Hepatic stellate cell (primary cell): ENCODE measurements at places on chromosomes 16 and 17.

DNA sequence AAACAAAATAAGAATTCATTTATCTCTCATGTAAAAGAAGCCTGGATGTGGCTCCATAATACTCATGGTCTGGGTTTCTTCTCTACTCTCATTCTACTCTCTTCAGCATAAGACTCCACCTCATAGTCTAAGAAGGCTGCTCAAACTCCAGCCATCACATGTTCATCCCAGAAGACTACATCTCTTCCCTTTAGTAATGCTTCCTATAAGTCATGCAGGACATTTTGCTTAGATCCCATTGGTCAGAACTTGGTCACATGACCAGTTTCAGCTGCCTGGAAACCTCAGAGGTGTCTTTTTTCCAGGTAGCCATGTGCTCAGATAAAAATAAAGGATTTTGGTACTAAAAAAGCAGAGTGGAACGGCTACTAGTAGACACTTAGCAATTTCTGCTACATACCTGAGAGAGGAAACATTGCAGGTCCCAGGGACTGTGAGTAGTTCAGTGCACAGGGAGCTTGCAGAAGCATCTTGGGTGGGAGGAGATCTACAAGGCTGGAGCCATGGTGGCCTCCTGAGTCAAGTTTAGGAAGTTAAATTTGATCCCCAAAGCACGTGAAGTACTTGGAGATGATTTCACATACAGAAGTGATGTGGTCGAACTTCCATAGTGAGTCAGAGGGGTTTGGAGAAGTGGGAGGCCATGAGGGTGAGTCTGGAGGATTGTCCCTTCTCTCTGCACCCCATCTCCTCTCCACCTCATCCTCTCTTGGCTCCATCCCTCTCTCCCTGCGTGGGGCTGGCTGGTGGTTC lies 110.2 kb downstream of the CCDC182 start:
- no peak for DNase-seq

DNA sequence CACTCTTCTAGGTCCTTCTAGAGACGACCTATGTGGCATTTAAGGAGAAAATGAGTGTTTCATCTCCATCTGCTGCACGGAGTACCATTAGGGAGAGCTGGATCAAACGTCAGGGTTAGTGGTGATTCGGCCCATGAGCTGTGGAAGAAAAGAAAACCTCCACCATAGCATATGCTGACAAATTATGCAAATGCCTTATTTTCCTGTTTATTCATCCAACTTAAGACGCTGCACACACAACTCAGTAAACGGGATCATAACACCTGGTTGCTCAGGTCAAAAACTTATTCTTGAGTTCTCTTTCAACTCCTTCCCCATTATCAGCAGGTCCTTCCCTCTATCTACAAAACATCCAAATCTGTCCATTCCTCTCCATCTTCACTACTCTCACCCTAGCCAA lies 1.3 kb upstream of the MOSMO start:
- no peak for DNase-seq

- DNase-seq: no peak
Observed at GRCh38 chr16:53744449-53744848, 40.5 kb downstream of the FTO start.

- DNase-seq: peak; percentile 43
Observed at GRCh38 chr17:60372790-60373483, 19.0 kb downstream of the USP32 start.

- no peak for DNase-seq
Observed at GRCh38 chr17:35084987-35085386, 21.5 kb upstream of the RFFL start.

- no peak for DNase-seq
Observed at GRCh38 chr17:75807861-75808260, 23.3 kb downstream of the UNK start.

DNA sequence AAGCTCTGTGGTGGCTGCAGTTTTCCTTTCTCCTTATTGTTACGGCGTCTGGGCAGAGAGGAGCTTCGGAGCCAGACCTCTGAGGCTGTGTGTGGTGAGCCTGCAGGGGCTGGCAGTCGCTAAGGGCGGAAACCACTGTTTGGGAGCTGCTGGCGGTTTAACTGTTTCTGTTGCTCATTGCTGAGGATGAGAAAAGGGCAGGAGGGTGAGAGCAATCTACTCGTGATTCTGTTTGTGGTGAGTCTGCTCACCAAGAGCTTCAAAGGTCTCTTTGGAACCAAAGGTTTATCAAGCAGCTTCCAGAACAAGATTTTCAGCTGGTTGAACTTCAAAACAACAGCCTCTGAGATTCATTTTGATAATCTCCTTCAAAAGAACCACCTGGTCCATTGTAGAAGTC lies 143.9 kb downstream of the ANKFN1 start:
- DNase-seq: peak; percentile 9

DNA sequence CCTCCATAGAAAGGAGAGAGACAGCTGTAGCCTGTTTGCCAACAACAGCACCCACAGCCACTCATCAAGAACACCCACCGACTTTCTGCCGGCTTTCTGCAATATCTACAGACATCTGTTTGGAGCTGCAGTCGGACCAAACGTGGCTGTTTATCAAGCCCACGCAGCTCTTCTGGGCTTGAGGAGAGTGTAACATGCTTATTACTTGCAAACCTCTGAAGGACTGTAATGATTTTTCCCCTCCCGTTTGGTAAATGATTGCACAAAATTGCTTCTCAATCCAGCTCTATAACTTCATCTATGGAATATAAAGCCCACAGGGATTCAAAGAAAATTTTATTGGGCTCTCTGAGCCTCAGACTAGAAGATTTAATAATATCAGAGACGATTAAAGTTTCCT lies 100.5 kb downstream of the VAT1L start:
- no peak for DNase-seq

DNA sequence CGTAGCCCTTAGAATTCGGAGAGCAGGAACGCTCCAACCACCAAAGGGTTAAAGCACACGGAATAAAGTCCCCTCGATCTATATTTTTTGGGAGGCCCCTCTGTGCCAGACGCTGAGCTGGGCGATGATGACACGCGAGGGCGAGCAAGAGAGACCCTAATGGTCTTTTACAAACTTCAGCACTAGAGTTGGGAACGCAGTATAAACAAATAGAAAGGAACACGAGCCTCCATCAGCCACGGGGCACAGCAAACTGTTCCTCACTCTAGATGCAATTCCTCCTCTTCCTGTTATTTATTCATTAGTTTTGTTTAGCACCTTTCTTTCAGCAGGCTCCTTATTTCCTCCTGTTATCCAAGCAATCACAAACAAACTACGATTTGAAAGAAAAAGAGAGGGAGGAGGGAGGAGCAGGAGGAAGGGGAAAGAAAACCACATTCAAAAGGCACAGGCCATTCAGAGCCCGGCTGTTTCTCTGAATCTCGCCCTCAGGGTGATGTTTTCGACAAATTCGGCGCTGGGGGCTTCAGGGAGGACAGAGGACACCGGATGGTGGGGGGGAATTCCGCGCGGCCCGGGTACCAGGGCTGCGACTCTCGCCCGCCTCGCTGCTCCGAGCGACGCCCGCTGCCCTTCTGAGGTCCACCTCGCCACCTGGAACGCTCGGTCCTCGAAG lies 1.6 kb downstream of the TOX3 start:
- DNase-seq: no peak

- DNase-seq: no peak
Observed at GRCh38 chr17:81578561-81579225, 26.5 kb upstream of the FAAP100 start.

DNA sequence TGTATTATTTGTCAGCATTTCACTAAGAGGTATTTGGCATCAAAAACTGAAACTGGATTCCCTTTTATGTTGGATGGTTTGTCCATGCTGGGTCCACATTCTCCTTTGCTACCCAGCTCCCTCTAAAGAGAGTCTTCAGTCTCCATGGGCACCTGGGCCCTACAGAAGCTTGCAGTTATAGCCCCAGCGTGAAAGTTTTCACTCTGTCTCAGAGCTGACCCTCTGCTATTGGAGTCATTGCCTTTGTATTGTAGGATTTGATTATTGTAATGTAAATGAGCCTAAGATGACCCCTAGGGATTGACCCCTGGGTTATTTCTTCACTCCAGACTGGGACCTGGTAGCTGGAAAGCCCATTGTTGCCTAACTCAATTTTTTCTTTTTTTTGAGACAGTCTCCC lies 1026.5 kb upstream of the EEF2KMT start:
- DNase-seq: no peak

DNA sequence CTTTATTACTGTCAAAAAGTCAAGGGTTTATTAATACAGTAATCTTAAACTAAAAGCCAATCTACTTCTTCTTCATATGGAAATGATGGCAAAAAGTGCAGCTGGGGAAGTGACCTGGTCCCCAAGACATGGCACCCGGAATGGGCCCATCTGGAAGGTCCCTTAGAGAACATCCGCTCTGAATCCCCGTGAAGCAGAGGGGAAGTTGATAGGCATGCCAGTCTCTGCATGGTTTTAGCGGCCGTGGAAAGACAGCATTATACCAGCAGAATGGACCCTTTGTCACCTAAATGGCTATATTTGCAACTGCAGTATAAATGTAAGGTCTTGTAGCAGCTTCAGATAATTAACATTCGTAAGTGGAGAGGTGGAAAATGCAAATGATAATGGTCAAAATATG lies 32.4 kb downstream of the COTL1 start:
- DNase-seq: no peak

DNA sequence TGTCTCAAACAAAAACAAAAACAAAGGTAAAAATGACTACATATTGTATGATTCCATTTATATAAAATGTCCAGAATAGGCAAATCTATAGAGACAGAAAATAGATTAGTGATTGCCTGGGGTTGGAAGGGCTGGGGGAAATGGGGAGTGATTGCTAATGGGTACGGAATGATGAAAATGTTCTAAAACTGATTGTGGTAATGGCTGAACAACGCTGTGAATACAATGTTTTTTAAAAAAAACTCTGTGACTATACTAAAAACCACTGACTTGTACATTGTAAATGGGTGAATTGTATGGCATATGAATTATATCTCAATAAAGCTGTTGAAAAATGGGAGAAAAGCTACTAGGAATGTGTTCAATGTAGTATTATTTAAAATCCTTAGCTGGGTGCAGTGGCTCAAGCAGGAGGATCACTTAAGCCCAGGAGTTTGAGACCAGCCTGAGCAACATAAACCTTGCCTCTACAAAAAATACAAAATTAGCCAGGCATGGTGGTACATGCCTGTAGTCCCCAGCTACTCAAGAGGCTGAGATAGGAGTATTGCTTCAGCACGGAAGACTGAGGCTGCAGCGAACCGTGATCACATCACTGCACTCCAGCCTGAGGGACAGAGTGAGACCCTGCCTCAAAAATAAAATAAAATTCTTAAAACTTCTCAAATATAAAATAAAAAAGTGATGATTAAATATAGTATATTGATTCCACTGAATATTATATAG lies 47.9 kb downstream of the TOM1L2 start:
- no peak for DNase-seq

- no peak for DNase-seq
Observed at GRCh38 chr16:49589544-49590031, 216.0 kb downstream of the C16orf78 start.

DNA sequence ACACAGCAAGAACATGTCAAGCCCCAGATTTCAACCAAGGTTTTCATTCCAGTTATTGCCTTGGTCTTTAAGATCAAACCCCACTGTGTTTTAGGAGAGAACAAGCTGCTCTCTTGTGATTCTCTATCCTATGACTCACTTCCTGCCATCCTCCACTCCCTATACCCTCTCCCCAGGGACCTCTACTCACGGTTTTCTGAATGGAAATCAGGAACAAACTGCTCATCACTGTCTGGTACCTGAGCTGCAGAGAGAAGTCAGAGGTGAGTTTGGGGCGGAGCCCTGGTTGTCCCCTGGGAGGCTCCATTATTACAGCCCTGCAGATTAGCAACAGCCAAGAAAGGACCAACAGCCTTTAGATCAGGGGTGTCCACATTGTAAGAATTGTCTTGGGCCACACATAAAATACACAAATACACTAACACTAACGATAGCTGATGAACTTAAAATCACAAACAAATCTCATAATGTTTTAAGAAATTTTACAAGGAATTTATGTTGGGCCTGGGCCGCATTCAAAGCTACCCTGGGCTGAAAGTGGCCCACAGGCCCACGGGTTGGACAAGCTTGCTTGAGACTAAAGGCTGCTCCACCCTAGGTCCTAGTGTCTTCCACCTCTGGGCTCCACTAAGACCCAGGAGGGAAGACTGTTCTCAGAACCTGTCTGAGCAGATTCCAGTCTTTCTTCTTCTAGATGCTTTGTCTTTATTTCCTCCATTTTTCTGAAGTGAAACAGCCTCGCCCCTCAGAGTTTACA lies 9.7 kb downstream of the ETV4 start:
- peak; percentile 90 for DNase-seq
